ENCODE measurements at places on chromosomes 4 and X.
A peak's percentile ranks its signal among the peaks of the same experiment; 100 is the strongest.

- DNase-seq = no peak
Observed at GRCh38 chrX:20240201-20240600, 26.5 kb downstream of the RPS6KA3 start.

- DNase-seq = no peak
Observed at GRCh38 chr4:165359506-165359905, 19.3 kb upstream of the CPE start.

- no peak for DNase-seq
Observed at GRCh38 chrX:123223409-123223808, 39.3 kb downstream of the GRIA3 start.

DNA sequence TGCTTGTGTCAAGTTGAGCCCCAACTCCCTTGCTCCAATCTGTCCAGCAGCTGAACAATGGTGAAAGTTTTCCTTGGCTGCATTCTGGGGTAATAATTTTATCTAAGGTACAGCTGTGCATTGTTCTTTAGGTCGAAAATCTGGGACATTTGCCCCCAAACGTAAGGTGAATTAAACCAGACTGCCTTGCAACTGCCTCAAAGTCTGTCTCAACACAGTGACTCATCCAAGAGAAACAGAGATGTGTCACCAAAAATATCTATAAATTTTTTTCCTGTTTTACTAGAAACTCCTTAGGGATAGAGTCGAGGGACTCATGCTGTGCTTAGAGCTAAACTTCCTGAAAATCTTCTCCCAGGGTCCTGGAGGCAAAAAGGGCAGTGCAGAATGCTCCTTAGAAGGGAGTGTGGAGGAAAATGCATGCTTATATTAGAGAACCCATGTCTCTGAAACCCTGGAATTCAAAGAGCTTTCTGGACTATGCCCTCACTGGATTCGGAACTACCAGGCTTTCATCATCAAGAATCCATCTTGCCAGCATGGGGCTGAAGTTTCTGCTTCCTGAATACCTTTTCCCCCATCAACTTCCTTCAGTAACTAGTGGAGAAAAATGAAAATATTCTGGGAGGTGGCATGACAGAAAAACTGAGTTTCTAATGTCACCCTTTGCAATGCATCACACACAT lies 115.7 kb downstream of the PALLD start:
- DNase-seq = no peak

DNA sequence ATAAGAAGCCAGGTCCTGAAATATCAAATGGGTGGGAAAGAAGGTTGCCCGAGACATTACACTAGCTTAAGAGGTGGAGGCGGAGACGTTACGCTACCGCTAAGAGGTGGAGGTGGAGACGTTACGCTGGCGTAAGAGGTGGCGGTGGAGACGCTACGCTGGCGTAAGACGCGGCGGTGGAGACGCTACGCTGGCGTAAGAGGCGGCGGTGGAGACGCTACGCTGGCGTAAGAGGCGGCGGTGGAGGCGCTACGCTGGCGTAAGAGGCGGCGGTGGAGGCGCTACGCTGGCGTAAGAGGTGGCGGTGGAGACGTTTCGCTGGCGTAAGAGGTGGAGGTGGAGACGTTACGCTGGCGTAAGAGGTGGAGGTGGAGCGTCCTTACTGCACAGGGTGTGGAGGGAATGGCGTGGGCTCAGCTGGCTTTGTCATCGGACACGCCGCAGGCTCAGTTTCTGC lies 12.8 kb downstream of the CYP4V2 start:
- peak; percentile 81 for DNase-seq

GRCh38 chr4:166399021-166399420 lies 526.0 kb downstream of the TLL1 start:
- no peak for DNase-seq

GRCh38 chr4:146932116-146932515 lies 13.5 kb downstream of the TTC29 start:
- no peak for DNase-seq

DNA sequence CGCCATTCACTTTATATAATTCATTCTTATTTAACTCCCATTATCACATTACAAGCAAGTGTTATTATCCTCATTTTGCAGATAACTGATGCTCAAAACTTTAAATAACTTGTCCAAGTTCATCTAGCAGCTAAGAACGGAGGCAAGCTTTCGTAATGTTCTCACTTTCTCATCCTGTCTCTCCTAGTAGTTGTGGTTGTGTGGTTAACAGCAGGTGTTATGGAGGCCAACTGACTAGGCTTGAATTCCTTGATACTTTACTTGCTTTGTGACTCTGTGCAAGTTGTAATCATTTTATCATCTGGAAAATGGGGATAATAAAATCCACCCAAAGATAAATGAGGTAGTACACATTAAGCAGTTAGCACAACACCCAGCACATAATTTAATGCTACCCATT lies 109.9 kb upstream of the PTPN13 start:
- no peak for DNase-seq

DNA sequence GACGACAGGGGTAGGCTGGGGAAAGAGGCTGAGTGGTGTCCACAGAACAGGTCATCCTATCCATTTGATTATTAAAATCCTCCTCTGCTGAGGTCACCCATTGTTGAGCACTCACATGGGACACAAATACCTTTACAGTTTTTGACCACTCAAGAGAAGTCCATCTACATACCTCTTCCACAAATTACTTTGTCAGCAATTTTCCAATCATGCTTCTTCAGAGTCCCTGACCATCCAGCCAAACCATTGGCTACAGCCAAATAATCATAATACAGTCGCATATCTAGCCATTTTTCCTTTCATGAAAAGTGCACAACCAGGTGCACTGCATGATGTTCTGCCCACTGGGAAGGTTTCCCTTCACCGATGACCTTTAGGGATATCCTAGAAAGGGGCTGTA lies 407.4 kb downstream of the TEX13C start:
- DNase-seq = no peak

DNA sequence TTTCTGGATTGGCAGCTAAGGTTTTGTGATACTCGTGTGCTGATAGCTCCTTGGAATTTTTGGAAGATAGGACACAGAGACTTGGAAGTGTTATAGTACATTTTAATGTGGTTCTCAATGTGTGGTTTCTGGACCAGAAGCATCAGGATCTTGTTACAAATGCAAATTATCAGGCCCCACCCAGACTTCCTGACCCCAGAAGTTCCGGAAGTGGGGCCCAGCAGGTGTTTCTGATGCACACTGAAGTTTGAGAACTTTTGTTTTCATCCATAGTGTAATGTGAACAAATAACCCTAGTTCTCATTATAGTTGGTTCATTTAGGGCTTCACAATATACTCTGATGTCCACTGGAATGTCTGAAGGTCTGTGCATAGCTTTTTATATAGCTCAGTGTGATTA lies 49.6 kb downstream of the LAMP2 start:
- no peak for DNase-seq

DNA sequence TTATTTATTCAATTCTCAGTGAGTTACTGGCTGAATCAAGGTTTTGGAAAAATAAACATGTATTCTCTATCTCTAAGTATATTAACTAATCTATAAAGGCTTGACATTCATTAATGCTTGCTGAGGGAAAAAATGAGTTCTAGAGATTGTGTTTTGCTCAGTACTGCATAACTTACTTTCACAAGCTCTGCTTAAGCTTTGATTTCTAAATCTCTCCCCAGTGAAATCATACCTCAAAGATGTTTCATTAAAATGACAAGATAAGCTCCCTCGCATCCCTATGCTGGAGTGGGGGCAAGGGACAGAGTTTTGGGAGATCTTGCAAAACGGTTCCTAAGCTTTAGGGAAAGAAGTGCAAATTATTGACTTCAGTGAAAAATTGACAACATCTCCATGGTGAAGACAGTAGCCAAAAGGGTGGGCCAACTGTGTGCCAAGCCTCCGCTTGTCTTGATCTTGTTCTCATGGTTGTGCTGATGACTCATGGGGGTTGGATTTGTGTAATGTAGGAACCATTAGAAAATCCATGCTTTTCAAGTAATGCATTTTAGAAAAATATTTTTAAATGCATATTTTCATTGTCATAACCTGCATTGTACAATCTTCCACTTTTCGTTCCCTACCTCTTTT lies 521.4 kb downstream of the RPA4 start:
- DNase-seq = no peak

DNA sequence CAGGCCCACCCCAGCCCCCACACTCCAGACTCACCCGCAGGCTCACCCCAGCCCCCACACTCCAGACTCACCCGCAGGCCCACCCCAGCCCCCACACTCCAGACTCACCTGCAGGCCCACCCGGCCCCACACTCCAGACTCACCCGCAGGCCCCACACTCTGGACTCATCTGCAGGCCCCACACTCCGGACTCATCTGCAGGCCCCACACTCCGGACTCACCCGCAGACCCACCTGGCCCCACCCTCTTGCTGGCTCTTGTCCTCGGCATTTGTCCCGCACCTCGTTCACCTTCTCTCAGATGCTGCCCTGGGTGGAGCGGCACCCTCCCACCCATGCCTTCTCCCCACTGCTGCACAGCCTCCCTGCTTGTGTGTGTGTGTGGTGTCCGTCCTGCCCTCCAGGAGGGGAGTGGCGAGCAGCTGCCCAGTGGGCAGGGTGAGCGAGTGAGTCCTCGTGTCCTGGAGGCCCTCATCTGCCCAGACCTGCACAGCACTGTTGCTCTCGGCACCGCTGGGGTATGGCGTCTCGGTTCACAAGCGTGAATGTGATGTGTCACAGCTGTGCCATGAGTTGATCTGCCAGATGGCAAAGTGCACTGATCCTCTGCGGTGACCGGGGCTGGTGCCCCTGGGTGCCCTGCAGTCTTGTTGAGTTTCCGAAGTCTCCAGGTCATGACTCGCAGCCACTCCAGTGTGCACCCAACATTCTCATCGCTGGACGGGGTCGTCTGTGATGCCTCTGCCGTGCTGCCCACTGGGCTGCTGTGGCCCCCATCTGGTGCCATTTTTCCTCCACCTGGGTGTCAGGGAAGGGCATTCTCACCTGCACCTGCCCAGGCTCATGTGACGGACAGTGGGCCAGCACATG lies 27.7 kb downstream of the MAEA start:
- DNase-seq = no peak

DNA sequence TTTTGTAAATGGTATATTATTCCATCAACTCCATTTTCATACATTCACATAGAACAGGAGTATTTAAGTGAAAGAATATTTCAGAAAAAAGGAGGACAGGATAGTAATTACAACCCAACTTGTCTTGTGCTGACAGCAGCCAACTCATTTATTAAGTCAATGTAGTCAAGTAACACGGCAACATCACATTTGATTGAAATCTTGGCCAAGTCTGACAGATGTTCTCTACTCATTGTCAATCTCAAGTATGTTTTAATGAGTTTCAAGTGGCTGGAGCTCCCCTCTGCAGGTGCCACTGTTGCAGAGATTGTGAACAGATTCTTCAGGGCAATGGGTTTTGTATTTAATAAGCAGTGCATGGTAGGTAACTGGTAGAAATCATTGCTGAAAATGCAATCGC lies 332.5 kb downstream of the C4orf33 start:
- DNase-seq = no peak

DNA sequence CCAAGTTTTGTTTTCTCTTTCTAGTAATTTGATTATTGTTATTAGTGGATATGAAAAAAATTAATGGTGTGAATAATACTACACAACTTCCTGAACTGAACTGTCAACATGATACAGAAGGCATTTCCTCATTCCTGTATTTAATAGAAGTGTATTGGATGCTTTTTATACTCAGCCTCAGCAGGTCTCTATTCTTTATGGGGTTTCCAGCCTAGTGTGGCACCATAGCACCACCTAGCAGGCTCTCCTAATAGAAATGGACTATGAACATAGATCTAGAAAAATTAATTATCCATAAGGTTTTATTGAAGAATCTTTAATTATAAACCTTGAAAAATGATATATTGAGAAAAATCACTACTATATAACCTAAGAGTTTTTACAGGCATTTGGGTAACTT lies 52.4 kb downstream of the GLRB start:
- DNase-seq = no peak

DNA sequence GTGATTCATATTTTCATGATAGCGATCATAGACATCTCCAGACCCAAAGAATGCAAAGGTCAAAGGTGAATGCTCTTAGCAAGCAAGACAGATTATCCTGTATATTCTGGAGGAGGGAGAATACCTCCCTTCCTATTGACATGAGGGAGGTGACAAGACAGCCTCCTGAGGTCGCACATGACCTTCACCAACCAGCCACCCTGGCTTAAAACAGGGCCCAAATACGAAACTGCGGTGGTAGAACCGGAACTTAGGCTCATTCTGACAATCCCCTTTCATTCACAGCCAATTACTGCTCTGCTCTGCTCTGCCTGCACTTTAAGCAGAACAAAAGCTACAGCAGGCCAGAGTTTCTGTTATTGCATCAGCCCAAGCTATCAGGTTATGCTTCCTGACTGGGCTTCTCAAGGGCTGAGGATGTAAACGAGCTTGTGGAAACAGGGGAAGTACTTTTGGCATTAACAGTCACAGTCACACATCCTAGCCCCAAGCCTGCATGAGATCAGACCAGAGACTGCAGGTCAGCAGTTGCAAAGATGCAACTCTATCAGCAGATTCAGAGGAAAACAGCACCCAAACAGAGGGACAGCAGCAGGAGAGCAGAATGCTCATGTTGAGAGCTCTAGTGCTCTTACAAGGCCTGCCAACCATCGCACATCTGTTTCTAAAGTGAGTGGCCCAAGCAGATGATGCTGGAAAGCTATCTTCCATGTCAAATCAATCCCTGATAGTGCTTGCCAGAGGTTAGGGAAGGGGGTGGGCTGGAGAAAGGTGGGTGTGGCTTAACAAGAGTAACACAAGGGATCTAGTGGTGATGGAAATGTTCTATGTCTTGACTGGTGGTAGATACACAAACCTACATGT lies 51.3 kb upstream of the MAP3K15 start:
- peak; percentile 56 for DNase-seq

DNA sequence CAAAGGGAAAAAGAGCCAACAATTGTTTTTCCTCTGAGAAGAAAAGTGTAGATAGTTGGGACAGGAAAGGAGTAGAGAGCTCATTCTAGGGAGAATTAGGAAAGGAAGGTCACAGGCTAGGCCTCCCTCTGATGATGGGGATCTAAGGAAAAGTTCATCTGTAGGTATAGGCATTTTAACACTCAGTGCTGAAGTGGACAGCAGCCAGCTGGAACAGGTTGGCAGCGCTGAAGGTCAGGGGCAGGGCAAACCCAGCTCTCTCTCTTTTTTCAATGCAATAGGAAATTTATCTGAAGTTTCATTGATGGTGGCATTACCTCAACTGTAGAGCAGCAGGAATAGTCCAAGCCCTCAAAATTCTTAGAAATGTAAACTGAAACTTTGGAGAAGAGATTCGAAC lies 98.5 kb upstream of the ETNPPL start:
- DNase-seq = no peak

DNA sequence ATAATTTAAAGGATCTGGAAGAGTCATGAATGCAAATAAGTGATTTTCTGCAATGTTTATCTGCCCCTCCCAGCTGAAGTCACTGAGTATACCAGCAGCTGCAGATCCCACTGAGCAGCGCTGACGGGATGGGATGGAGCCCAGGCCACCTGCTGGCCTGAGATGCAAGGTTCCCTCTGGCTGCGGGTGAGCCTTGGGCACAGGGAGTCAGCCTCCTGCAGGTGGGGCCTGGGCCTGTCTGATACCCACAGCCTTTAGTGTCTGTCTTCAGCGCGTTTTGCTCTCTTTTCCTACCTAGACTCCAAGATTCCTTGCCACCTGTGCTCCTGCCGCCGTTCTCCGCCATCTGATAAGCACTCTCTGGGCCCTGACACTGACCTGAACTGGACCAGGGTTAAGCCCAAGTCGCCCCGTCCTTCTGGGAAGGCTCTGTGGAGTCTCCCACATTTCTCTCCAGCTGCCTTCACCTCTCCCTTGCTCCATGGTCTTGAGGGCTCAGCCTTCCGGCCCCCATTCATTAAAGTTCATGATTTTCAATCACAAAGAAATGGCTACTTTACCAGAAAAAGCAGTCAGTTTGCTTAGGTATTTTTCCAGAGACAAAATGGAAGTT lies 223.1 kb upstream of the FAT1 start:
- DNase-seq = no peak

Data from activated CD4-positive, alpha-beta T cell treated with anti-CD3 and anti-CD28 coated beads for 48 hours (primary cell).